SW 1271 (cell line): ENCODE measurements at places on chromosomes 3 and 15.

- DNase-seq, result no peak
These were observed 138.3 kb upstream of the FAM3D start for GRCh38 chr3:58804914-58805313.

- no peak for DNase-seq
These were observed 3.9 kb upstream of the CHSY1 start for GRCh38 chr15:101255615-101256241.

GRCh38 chr15:26126070-26126469 is 262.9 kb upstream of the ATP10A start:
- no peak for DNase-seq

DNA sequence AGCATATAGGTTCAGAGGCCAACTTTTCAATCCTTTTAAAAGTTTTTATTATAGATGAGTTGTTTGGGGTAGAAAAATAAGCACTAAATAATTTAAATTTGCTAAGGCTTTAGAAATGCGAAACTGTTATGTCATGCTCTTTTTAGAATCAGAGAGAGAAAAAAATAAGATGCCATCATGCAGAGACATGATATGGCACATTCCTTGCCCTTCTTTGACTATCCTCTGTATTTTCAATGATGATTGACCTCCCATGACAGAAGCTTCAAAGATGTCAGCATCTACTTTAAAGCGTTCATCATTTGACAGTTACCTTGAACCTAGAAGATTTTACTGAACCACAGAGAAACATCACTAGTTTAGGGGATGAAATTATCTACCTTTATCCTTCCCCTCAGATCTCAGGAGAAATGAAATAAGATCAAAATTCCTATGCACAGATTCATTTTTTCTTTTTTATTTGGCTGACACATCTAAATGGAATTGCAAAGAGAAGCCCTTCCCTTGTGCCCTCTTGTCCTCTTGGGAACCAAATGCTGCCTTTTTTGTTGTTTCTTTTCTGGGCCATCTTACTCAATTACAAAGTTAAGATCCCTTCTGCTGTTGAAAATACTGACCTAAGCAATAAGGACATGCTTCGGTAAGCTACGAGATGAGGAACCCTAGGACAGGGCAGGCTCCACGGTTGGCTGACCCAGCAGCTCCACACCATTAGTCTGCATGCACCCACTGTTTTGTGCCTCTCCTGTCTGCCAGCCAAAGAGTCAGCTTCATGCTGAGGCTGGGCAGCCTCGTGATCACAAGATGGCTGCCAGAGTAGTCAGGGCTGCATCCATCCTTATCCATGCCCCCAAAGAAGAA is 289.7 kb upstream of the TPM1 start:
- no peak for DNase-seq

GRCh38 chr15:51492528-51492927 is 130.0 kb downstream of the DMXL2 start:
- DNase-seq, result no peak

GRCh38 chr15:57323806-57324589 is 52.3 kb upstream of the CGNL1 start:
- no peak for DNase-seq
